Hematopoietic multipotent progenitor cell treated with erythropoietin and hydrocortisone succinate and interleukin-3 and kit ligand, for 17 days (in vitro differentiated cells): ENCODE measurements at places on chromosomes 2 and 18.

DNA sequence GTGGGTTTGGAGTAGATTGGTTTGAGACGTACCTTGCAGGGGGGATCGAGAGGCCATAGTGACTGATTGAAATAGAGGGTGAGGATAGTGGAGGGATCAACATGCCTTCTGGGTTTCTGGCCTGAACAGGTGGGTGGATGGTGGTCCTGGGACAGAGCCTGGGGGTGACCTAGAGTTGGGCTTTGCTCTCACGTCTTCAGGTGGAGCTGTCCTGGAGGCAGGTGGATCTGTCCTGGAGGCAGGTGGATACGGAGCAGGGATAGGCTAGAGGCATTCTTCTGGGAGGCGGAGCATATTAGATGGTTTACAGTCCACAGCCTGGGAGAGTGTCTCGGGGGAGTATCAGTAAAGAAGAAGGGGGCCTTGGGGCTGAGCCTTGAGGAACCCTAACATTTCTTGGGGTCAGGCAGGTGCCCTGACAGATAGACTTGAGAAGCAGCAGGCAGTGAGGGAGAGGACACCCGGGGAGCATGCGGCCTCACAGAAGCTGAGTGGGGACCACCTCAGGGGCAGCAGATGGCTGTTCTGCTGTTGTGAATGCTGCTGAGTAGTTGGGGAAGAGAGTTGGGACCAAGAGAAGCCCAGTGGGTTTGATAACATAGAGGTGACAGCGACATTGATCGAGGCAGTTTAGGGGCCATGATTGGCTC, 1.6 kb downstream of the CAPN10 start:
- DNase-seq: no peak

- DNase-seq: no peak
These were observed 14.5 kb upstream of the SIX3 start for GRCh38 chr2:44926957-44927356.

GRCh38 chr18:15198116-15198389, 450.1 kb downstream of the ANKRD30B start:
- DNase-seq: no peak

DNA sequence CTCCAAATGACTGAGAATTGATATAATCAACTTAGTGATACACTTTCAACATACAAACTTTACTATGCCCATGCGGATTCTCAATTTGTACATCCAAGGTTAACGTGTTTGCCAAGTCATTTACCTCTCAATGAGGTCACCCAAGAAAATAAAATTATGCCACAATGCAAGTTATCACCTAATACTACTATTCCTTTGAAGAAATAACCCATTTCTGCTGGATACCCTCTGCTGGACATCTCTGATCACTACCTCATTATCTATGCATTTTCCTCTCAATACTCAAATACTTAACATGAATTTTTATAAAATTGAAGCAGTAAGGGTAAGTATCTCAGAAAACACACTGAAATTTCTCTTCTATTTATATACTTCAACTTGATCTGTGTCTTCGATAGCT, 12.7 kb downstream of the HNRNPLL start:
- DNase-seq: no peak

DNA sequence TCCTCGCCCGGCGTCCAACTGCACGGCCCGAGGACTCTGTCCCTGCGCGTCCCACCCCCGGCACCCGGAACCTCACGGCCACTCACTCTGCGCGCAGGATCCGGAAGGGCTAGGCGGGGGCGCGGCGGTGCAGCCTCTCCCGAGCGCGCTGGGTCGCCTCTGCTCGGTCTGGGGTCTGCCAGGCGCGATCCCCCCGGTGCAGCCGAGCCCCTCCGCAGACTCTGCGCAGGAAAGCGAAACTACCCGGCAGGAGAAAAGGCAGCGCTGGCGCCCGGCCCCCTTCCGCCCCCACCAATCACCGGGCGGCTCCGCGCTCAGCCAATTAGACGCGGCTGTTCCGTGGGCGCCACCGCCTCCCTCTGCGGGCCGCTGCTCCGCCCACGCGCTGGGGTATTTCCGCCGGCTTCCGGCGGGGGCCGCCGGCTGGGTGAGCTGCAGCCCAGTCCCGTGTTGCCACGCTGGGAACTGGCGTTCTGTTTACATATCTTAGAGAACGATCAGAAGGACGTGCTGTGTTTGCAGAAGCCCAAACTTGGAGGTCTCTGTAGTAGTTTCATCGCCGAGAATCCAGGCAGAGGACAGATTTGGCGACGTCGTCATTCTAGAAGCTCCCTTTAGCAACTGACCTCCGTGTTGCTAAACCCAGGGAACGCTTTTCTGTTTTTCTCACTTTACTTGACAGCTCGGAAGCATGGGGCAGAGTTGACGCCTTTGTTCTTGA, at the start of gene STAT1:
Gene STAT1 (minus strand): TSS at position 240 of the 721 bp plus-strand sequence. CDS start 4,168 bp downstream, outside the sequence.
- peak; percentile 92 for DNase-seq

DNA sequence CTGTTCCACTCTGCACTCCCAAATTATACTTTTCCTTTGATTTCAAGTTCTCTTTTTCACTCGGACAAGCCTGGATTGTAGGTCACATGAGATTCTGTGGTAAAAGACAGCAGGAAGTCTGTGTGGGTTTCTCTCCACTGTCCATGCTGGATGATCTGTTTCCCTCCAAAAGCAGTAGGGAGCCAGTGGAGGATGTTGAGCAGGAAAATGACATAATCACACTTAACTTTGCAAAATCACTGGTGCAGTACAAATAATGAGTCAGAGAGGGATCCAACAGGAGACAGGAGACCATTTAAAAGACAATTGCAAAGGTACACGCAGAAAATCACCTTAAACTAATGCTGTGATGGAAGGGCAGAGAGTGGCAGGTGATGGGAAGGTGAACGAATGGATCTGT, 301.3 kb downstream of the ZNF407 start:
- DNase-seq: no peak

GRCh38 chr2:8535821-8536685, 145.8 kb upstream of the ID2 start:
- DNase-seq: peak; percentile 55

DNA sequence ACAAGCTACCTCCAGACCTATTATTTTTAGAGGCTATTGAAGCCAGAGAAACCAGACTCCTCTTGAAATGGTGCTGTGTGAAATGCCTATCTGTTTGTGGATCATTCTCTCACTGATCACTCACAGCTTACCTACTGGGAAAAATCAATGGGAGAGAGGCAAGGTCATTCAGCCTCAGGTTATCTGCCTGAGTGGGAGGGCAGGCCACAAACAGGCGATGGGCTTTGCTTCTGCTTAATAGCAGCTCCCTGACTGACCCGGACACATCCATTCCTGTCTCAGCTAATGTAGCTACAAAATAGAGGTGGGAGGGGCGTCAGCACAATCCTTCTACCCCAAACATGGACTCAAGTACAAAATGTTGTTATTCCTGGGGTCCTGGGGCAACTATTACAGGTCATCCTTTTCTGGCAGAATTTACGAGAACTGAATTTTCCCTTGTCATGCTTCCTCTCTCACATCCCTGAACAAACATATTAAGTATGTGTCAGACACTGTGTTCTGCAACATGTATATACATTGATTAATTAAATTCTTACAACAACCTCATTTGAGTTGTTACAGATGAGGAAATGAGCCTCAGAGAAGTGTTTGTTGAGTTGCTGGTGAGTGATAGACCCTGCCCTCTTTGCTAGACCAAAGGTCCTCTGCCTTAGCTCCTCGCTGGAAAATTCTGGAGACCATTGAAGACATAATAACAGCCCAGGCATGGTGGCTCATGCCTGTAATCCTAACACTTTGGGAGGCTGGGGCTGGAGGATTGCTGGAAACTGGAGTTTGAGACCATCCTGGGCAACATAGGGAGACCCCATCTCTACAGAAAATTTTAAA, 60.5 kb downstream of the CDK15 start:
- no peak for DNase-seq

DNA sequence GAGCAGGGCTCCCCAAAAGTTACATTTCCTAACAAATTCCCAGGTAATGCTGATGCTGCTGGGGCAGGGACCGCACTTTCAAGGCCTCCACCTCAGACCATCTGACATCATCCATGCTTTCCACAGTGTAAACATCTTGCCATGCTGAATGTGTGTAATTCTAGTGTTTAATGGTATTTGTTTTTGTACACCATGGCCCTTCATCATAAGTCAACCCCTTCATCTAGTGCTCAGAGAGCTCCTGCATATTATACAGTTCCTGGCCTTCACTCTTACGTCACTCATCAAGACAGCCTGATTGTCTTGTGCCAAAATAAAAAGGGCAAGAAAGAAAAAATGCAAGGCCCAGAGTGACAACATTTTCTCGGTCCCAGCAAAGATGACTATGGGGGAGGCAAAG, 77.5 kb upstream of the ZFP36L2 start:
- no peak for DNase-seq

DNA sequence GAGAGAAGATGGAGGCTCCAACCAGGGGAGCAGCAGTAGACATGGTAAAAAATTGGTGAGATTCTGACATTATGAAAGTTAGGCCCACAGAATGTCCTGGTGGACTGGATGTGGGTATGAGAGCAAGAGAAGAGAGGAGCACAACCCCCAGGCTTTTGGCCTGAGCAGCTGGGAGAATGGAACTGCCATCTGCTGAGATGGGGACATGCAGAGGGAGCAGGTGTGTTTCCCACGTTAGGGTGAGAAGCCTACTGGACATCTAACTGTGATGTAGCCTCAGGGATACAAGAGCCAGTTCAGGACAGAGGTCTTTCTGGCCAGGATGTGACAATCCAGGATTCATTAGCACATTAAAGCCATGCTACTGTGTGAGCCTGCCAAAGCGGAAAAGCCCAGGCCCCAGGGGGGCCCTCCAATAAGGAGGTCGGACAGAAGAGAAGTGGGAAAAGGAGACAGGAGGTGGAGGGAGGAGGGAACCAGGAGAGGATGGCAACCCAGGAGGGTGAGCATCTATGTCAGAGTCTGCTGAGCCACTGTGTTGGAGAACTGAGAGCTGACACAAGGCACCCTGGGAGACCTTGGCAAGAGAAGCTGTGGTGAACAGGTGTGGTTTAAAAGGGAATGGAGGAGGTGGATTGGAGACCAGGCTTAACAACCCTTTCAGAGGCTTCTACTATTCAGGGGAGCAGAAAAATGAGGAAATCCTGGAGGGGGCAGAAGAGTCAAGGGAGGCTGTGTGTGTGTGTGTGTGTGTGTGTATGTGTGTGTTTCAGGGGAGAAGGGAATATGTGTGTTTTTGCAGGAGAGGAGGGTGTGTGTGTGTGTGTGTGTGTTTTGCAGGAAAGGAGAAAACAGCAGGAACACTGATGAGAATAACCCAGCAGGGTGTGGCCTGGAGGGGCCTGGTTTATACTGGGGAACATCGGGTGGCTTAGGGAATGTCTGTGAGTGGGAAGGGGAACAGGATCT, 10.5 kb downstream of the CYB5A start:
- DNase-seq: no peak

DNA sequence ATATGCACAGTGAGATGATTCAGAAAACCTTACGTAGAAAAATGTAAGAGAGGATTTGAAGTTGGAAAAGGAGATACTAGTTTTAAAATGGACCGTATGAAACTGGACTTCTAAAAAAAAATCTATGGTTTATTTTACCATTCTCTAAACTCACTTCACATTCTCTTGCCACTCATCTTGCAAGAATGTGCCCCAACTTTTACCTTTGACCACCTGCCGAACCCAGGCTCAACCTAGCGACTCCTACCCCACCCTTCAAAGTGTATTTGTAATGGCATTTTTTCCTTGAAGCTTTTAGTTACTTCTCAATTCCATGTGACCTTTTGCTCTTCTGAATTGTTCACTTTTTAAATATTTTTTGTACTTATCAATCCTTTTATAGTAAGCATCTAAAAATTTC, 160.8 kb downstream of the PHLPP1 start:
- DNase-seq: no peak

GRCh38 chr2:187554704-187555082, 458 bp upstream of the TFPI start:
- DNase-seq: no peak

- no peak for DNase-seq
These were observed 17.6 kb upstream of the CD28 start for GRCh38 chr2:203688798-203689197.

GRCh38 chr18:73785300-73785699, 362.3 kb downstream of the FBXO15 start:
- no peak for DNase-seq

- no peak for DNase-seq
These were observed 4.1 kb downstream of the GREB1 start for GRCh38 chr2:11537951-11538350.

DNA sequence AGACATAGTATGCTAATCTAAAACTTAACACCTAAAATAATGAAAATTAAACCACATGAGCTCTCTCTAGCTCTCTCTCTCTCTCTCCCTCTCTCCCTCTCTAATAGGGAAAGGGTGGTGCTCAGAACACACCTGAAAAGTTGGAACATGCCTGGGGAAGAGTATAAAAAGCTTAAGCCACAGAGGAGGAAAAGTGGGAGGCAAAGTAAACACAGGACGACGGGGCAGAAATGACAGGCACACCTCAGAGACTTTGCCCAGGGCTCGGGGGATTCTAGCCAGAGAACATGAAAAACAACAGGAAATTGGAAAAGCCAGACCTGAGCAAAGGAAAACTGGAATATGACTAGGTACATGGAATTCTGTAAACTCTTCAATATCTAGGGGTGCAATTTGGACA, 666.1 kb downstream of the BCL11A start:
- no peak for DNase-seq

- no peak for DNase-seq
These were observed 35.5 kb upstream of the HS6ST1 start for GRCh38 chr2:128354161-128354560.

DNA sequence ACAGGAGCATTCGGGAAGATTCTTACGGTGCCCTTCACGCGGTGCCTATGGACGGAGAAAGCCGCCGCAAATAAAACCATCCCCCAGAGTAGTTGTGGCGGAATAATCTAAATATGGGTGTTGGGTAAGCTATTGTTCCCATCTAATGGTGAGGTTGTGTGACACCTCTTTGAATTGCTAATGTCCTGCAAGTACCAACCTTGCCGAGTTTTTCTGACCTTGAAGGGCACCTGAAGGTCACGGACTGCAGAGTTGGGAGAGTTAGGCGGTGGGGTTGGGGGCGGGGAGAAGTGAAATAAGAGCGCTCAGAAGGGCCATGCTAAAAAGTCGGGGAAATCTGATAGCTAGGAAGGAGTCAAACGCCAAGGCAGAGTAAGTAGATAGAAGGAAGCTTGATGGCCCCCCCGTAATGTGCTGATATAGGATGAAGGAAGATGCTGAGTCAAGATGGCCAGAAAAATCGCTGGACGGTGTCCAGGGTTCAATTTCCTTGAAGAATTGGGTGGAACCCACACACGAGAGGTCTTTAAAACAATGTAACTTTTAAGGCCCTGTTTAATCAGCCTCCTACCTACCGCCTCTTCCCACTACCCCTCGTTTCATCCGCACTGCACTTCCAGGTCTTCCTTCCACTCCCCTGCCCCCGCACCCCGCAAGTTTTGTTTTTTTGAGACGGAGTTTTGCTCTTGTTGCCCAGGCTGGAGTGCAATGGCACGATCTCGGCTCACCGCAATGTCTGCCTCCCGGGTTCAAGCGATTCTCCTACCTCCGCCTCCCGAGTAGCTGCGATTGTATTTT, 600 bp downstream of the KATNAL2 start:
- DNase-seq: no peak

GRCh38 chr2:160516547-160517365, 23.1 kb upstream of the RBMS1 start:
- DNase-seq: no peak

- no peak for DNase-seq
These were observed 40.7 kb downstream of the TTC39C start for GRCh38 chr18:24055009-24055804.
